ENCODE measurements at places on chromosomes 7 and 10. TPM values are rescaled to one million over a fixed set of nuclear protein-coding genes. Genes with fewer than 3 reads are reported as not detected.

MUC12 gene
- total RNA-seq = 0.32 TPM

LBX1 gene
- 0.10 TPM for total RNA-seq

DNA sequence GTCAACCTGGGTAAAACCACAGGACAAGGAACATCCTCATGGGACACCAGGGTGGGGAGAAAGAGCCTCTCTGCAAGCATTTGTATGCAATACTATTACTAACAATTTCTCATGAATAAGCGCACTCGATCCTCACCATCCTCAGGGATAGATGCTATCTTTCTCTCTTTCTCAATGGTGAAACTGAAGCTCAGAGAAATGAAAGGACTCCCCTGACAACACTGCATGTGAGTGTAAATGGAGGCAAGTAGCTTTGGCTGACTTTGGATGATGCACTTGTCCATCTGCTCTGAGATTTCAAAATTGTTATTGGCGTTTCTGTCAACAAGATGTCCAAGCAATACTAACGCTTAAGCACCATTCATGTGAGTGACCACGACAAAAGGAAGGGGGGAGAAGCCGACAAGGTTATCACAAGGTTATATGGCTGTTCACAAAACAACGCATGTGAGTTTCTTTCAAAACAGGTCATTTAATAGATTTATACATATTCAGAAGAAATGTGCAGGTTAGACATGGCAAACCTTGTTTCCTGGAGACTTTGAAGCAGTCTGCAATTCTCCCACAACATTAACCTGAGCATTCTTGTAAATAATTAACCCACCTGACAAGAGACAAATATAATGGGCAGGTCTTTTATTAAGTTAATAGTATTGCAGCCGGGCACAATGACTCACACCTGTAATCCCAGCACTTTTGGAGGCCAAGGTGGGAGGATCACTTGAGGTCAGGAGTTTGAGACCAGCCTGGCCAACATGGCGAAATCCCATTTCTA, 54.0 kb downstream of the IFIT5 start:
- no peak for DNase-seq

- no peak for DNase-seq
These were observed 228.9 kb upstream of the PITRM1 start for GRCh38 chr10:3401491-3401938.

GRCh38 chr7:98963305-98963704, 85.0 kb downstream of the TRRAP start:
- peak; percentile 79 for DNase-seq

- no peak for DNase-seq
These were observed 393.0 kb downstream of the PHTF2 start for GRCh38 chr7:78191475-78192079.

GRCh38 chr7:101108330-101108857, 18.5 kb upstream of the SERPINE1 start:
- DNase-seq = no peak

DNA sequence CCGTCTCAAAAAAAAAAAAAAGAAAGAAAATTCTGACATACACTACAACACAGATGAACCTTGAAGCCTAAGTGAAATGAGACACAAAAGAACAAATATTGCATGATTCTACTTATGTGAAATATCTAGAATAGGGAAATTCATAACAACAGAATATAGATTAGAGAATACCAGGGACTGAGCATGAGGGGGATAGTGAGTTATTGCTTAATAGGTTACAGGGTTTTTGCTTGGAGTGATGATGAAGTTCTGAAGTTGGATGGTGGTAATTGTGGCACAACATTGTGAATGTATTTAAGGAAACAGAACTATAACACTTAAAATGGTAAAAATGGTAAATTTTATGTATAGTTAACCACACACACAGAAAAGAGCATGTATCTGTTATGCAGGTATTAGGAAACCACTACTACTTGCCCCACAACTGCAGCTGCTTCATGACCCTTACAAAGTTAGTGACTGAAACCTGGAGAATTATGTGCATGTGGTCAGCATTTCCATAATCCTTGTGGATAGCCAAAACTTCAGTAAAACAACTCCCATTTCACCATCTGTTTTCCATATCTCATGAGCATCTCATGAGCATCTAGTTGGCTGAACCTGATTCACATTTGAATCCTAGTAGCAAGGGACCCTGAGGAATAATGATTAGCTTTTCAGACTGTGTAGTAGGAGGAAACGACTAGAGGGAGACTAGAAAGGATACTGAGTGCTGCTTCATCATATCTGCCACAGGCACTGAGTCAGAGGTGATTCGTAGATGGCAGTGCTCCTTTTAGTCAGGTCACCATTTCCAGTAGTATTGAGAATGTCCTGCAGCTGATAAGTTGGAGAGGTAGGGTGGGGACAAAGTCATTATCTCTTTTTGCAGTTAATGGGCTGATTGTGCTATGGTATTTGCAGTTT, 26.3 kb downstream of the SAMD8 start:
- no peak for DNase-seq

DNA sequence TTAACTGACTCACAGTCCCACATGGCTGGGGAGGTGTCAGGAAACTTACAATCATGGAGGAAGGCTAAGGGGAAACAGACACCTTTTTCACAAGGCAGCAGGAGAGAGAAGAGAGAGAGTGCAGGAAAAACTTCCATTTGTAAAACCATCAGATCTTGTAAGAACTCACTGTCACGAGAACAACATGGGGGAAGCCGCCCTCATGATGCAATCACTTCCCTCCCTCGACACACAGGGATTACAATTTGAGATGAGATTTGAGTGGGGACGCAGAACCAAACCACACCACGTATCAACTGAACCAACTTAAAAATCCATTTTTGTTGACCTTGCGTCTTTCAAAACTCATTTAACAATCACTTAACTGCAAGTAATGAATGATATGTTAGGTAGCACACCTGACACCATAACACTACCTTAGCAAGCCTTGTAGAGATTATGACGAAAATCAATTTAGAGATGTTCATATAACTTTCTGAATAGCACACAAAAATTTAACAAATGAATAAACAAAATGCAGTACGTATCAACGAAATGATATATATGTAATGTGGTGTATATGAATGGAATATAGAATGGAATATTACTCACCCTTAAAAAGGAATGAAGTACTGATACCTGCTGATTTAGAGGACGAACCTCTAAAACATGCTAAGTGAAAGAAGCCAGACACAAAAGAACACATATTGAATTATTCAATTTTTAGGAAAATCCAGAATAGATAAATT, 3.7 kb downstream of the FAM3C start:
- DNase-seq = no peak

BAG3 gene
- 83.3 TPM for total RNA-seq

GRCh38 chr10:76309741-76310587, 878.5 kb downstream of the LRMDA start:
- DNase-seq = no peak

TMEM196 gene
- 2.5 TPM for total RNA-seq

GRCh38 chr10:127012769-127013152, 107.5 kb downstream of the DOCK1 start:
- DNase-seq = no peak

Measured in mesenteric fat pad (tissue), 1 donor.